Epithelial cell of proximal tubule (primary cell): ENCODE measurements at places on chromosomes 2 and 18.

DNA sequence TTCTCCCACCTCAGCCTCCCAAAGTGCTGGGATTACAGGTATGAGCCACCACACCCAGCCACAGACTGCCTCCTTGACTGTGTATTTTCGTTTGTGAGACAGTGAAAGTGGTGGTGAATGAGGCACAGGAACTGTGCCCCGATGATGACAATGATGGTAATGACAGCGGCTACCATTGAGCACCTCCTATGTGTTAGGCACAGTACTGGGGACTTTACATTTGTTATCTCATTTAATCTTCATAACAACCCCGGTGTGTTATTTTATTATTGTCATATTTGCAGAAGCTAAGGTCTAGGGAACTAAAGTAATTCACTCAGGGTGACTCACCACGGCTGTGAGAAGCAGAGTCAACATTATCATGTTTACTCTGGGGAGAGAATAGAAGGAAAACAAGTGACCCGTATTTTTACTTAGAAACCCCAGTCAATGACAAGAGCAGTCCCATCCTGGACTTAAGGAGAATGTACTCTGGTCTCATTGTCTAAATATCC is 77.6 kb upstream of the ALPP start:
- DNase-seq = no peak

DNA sequence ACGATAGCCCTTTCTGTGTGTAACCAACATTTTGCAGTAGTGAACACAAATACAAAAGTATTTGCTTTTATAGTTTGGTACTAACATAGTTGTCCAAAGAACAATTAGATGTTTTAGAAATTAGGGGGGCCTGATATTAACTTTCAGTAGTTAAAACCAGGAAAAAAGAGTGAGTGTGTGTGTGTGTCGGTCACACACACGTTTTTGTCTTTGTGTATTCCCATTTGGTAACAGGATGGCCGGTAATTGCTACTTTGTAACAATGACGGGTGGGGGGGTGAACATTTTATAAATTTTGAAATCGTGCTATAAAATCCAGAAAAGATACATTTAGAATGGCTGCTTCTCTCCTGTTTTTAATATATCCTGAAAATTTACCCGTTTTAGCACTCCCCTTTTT is 1.5 kb downstream of the PPIG start:
- no peak for DNase-seq

- no peak for DNase-seq
These were observed 5.7 kb downstream of the TCF4 start for GRCh38 chr18:55582325-55582724.

GRCh38 chr2:192559587-192559986 is 364.9 kb upstream of the TMEFF2 start:
- DNase-seq = no peak

DNA sequence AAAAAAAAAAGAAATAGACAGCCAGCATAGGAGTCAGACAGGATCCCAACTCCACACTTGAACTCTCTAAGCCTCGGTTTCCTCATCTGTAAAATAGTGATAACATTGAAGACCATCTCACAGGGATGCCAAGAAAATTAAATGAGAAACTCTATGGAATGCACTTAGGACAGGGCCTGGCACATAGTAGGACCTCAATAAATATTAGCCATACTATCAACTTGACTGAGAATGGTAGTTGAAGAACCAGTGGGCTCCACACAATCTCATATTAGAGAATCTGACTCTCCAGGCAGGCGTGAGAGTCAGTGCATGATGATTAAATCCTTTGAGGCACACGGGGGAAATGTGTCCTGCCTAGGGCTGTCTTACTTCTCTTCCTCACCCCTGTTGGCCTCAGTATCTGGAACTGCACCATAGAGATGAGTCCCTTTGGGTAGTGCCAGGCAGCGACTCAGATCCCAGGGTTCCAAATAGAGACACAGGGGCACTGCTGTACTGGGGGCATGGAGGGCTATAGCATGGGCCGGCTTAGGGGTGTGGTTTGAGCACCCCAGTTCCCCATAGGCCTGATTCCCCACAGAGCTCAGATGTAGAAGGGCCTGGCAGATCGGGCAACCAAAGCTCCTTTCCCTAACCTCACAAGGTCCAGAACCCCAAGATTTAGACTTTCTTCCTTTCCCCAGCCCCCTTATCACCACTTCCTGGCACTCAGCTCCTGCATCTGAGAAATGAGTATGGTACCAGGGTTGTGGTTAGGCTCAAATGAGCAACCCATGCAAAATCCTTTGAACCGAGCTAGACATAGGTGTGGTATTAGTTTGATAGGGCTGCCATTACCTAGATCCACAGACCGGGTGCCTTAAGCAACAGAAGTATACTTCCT is 51.3 kb upstream of the CAB39 start:
- no peak for DNase-seq

DNA sequence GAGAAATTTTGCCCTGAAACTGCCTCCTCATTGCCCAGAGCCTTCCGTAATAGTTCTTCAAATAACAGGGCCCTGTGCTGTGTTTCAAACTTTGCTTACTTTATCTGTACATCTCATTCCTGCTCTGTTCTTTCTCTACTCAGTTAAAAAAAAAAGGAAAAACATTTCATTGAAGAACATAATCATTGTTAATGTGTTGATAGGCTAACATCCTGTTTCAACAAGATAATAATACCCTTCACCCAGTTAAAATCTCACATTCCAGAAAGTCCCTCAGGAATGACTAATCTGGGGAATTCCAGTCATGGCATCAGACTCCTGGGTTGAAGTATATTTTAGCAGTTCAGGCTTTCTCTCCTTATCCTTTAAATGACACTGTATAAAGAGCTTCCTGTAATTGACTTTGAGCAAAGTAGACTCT is 45.6 kb upstream of the ITGAV start:
- peak; percentile 93 for DNase-seq

DNA sequence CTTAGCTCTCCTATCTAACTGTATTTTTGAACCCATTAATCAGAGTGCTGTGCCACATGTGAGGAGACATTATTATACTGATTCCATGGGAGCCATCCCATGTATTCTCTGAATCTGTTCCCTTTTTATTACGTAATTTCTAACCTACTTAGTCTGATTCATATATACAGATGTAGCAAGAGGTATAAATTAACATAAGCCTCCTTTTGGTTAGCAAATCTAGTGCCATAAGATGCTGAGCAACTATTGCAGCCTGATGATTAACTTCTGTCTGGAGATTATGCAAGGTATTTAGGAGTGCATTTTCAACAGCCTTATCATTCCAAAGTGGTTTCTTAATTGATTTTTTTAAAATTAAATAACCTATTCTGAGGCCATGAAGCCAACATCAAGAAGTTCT is 114.1 kb upstream of the MSH2 start:
- DNase-seq = peak; percentile 59

GRCh38 chr2:80073134-80073561 is 231.4 kb downstream of the LRRTM1 start:
- peak; percentile 20 for DNase-seq

DNA sequence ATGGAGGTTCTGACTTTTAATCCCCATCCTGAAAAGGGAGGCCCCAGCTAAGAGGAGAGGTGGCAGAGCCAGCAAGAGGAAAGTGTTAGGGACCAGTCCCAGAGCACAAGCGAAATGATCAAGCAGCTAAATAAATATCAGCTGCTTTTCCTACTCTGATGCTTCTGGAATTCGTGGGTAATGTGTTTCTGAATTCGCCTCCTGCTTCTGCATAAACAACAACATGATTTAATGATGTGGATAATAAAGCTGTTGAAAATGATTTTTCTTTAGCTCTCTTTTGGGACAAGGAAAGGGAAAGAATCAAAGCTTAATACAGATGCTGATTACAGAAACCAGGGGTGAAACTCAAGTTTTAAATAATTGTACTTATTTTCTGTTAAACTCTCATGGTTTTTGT is 329.7 kb downstream of the PDE11A start:
- DNase-seq = no peak

DNA sequence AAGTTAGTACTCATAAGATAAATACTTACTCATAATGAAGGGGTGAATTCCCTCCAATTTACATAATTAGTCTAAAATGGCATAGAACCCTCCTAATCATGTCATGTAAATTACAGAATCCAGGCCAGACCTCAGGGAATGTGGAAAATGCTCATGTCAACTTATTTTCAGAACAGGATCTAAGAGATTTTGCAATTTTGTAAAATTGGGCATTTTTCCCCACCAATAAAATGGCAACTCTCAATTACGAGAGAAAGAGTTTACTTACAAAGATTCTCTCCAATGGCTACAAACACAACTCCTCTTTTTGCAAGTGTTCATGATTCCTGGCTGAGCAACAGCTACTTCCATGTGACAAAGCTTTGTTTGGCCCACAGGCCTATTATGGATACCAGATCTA is 33.8 kb upstream of the SP5 start:
- DNase-seq = no peak

DNA sequence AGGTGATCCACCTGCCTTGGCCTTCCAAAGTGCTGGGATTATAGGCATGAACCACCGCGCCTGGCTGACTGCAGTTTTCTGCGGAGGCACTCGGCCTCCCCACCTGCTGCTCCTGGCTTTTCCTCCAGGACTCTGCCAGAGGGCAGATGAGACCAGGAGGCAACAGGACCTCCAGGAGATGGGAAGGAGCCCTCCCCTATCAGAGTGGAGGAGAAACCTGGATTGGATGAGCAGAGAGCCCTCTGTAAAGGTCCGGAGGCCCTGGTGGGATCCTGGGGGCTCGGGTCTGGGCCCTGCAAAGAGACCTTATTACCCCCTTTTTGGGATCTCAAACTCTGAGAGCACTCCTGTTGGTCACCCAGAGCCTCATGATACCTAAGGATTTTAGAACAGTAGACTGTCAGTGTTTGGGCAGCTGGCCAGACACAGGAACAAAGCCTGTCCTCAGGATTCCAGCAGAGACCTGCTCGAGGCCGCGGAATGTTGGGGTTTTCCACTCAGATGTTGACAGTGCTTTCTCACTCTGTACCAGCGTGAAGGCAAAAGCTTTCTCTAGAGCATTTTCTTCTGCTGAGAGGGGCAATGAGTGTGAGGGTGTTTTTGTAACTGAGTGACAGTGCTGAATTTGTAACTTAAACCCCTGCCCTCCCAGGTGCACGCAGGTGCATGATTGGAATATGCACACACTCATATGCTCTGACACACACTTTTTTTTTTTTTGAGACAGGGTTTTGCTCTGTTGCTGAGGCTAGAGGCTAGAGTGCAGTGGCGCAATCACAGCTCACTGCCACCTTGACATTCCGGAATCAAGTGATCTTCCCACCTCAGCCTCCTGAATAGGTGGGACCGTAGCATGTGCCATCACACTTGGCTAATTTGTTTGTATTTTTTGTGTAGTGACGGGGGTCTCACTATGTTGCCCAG is 48.4 kb downstream of the NPPC start:
- peak; percentile 70 for DNase-seq

DNA sequence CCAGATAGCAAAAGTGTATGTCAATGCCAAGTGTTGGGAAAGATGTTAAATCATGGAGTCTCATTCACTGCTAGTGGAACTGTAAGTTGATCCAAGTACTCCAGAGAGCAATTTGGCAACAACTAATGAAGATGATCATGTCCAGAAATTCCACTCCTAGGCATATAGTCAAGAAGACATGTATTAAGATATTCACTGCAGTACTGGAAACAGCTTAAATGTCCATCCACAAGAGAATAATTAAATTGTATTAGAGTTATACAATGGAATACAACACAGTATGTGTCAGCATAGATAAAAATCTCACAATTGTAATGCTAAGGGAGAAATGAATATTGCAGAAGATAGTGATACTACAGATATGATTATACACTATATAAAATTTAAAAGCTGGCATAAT is 15.2 kb upstream of the LBH start:
- no peak for DNase-seq

DNA sequence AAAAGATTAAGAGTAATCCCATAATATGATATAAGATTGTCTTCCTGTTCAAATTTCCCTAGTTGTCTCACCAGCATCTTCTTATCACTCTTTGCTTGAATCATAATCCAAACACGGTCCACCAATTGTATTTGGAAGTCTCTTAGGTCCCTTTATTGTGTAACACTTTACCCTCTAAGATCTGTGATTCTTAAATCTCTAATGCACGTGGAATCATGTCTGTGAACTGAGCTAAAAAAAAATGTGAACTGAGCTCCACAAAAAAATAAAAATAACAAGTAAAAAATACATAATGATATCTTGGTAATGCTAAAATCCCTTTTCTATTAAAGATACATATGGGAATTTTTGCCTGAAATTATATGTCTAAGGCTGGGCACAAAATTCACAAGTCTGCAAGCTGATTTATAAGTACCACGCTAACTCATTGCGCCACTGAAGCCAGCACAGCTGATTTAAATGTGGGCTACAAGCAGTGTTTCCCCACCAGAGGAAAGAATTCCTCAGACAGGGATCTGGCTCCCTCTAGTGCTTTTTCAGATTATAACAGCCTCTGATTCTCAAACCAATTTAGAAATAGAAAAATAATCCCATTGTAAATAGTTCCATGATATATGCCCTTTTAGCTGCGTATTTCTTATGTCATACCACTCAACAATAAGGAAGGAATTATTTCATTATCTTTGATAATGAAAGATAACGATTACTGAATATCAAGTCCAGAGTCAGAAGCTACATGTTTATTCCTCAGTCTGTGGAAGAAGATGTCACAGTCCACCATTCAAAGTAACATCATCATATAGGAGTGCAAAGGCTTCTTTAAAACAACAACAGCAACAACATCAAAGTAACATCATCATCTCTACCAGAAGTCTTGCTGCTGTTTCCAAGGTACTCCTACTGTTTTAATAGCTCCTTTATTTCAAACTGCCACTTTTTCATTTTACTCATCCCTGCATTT is 22.9 kb downstream of the RBM43 start:
- no peak for DNase-seq

DNA sequence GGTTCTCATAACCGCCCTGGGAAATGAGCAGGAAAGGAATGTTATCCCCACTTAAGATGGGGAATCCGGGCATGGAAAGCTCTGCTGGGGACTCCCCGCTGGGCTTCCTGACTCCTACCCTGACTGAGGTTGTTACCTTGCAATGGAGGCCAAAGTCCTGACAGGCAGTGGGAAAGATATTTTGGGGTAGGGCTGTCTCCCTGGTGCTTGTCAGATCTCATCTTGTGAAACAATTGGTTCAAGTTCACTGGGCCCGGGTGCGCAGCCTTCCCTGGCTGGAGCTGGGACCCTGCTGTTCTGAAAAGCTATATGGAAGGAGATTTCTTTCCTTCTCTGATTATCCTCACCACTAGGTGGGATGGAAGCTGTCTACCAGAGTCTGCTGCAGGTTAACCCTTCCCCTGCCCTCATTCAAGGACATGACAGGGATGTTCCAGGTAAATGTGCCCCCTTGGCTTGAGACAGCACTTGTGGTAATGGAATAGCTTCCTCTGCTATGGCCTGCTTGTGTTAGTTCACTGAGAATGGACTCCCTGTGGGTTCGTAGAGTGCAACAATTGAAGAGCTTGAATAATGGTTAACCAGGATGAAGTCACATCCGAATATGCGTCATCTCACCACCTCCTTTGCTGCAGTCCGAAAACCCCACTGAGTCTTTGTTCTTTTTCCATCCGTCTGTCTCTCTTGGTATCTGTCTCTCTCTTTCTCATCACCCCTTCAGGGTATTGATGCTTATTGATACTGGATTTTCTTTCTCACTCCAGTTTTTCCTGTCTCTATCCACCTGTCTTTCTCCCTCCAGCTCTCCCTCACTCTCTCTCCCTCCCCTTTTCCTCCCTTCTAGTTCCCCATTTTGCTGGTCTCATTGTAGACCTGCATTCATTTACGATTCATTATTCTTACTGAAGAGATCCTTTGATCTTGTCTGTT is 67.8 kb upstream of the EPAS1 start:
- DNase-seq = peak; percentile 95
